ENCODE measurements at places on chromosomes 6 and 20.

DNA sequence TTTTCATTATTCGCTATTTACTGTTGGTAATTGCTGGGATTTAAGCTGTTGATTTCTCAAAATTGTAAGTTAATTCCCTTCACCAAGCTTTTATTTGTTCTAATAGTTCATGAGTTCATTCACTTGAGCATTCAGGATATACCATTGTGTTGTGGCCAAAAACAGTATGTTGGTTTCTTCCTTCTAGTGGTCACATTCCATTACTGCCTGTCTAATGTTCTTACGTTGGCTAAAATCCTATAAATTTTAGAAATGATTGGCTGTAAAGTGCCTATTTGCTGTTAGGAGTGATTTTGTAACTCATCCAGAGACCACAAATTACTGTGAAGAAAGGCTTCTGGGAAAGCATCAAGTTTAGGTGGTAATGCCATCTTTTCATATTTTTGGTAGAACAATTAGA lies 76.3 kb downstream of the FARS2 start:
- DNase-seq, result no peak

DNA sequence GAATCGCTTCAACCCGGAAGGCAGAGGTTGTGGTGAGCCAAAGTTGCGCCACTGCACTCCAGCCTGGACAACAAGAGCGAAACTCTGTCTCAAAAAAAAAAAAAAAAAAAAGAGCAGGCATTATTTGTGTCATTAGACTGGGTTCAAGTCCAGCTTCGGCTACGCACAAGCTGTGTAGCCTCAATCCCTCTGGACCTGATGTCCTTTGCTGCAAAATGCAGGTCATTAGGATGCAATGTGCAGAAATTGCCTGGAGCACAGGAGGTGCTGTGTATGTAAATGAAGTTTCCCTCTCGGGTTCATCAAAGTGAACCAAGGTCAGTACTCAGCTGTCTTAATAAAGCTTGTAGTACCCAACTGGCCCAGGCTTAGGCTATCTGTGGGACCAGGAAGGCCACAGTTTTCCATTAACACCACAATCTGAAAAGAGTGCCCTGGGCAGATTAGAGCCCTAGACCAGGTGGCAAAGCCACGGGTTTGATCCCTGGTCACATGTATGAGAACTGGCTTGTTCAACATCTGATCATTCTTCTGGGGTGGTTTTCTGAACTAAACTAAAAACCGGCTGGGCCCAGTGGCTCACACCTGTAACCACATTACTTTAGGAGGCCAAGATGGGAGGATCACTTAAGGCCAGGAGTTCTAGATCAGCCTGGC lies 155.3 kb downstream of the ZMYND8 start:
- DNase-seq, result no peak

DNA sequence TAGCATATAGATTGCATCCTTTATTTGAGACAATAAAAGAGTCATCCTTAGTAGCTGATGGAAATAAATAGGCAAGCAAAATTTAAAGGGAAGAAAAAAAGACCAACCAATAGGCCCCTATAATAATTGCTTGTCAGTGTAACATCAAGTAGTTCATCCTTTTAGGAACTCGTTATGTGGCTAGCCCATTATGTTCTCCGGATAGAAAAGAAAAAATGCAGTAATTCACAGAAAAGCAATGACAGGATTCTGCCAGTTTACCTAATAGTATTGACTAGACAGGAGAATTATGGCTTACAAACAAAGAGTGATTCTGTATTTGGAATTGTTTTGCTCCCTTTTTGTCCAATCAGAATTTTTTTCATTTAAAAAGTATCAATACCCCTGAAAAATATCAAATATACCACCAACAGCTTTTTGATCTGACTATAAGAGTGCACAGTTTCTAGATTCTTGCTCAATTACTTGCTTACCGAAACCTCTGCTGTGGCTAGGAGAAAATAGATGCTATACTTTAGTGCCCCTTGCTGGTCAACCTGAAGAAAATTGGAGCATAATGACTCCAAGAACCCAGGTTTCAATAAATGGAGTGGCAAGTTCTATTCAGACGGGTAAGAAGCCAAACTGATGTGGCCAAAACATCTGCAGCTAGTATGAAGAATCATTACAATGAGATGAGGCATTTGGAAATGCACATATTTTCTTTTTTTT lies 91.5 kb upstream of the SASH1 start:
- peak; percentile 55 for DNase-seq

DNA sequence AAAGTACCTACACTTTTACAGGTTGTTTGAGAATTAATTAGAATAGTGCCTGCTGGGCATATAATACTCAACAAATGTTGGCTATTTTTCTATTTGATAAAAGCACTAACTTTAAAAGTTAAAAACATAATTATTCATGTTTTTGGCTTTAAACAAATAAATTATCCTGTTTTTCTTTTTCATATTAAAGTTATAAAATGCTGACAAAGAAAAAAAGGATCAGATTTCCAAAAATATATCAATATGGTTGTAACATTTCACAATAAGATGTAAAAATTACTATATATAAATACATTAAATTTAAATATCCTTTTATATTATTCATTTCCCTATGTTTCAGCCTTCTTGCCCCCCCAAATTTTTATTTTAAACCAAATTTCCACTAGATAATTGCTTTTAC lies 312.0 kb downstream of the RNGTT start:
- no peak for DNase-seq

DNA sequence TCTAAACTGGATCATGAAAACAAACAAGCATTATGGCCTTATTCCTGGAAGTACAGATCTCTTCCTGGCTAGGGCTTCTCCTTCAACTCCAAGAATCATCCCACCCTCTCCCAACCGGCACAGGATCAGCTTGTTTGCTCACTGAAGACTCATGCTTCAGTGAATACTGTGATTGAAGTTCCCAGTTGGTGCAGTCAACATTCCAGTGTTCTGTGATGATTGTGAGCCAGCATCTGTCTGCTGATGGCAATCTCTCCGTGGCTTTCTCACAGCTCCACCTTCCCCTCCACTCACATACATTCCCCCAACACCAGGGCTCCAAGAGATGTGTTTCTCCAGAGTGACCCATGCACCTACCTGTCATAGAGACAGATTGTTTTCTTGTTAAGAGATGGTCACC lies 421.3 kb upstream of the BTBD3 start:
- DNase-seq, result no peak

GRCh38 chr20:39876976-39877635 lies 811.9 kb downstream of the MAFB start:
- no peak for DNase-seq

- no peak for DNase-seq
These were observed 1.7 kb upstream of the WFDC2 start for GRCh38 chr20:45467861-45468260.

GRCh38 chr6:92433911-92434310 lies 985.4 kb downstream of the EPHA7 start:
- DNase-seq, result no peak

GRCh38 chr6:71035871-71036270 lies 79.0 kb upstream of the B3GAT2 start:
- DNase-seq, result no peak

DNA sequence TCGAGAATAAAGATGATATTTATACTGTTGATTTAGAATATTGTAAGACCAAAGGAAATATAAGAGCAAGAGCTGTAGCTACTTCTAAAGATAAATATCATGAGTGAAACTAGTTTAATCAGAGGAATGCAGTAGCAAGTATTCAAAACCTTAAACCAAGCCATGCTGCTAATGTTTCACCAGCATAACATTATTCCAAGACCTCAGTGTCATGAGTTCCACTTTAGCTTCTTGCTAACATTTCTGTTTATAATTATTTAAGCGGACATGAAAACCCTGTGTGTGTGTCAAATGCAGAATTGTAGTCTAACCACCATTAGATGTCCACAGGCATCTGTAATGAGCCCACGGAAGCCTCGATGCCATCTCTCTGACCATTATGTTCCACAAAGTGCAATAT lies 752.6 kb upstream of the MARCKS start:
- DNase-seq, result no peak

- DNase-seq, result no peak
These were observed 198.0 kb downstream of the BACH2 start for GRCh38 chr6:90098627-90099026.

GRCh38 chr6:157400676-157401075 lies 19.7 kb downstream of the ZDHHC14 start:
- DNase-seq, result no peak

DNA sequence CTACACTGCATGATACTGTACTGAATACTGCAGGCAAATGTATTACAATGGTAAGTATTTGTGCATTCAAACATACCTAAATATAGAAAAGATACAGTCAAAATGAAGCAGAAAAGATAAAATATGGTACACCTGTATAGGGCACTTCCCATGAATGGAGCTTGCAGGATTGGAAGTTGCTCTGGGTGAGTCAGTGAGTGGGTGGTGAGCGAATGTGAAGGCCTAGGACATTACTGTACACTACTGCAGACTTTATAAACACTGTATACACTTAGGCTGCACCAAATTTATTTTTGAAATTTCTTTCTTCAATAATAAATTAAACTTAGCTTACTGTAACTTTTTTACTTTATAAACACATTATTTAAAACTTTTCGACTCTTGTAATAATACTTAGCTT lies 213.1 kb downstream of the ATXN1 start:
- no peak for DNase-seq

GRCh38 chr20:38067717-38068365 lies 34.3 kb downstream of the RPRD1B start:
- no peak for DNase-seq

- no peak for DNase-seq
These were observed 81.4 kb downstream of the SLC22A3 start for GRCh38 chr6:160429620-160429895.

DNA sequence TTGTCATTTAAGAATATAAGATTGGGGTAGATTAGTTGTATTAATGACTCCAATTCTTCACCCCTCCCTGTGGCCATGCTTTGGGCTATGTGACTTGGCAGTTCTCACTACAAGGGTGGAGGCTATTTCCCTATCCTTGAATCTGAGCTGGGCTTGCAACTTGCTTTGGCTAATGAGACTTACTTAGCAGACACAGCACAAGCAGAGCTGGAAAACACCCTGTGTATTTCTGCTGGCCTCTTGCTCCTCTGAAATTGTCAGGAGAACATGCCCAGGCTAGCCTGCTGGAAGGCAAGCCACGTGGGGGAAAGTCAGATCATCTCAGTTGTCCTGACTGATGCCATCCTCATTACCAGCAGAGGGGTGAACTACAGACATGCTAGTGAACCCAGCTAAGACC lies 126.5 kb upstream of the HDGFL1 start:
- peak; percentile 5 for DNase-seq

DNA sequence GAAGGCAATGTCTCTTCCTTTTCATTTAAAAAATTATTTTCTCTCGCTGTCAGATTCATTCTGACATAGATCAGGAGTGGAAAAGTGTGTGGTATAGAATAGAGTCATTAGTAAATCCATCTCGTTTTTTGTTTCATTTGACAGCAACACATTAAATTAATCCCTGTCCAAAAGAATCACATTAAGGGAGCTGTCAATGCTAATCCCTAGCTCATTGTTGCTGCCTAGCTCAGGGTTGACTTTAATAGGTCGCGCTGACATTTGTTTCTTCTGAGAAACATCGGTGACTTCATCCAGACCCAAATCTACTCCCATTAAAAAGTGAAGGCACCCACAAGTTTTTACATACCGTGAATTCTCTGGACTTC lies 25.4 kb upstream of the MAP3K7 start:
- DNase-seq, result no peak

GRCh38 chr6:77021232-77021631 lies 442.1 kb downstream of the HTR1B start:
- DNase-seq, result no peak

- no peak for DNase-seq
These were observed 87.3 kb downstream of the TOX2 start for GRCh38 chr20:44001667-44002596.

DNA sequence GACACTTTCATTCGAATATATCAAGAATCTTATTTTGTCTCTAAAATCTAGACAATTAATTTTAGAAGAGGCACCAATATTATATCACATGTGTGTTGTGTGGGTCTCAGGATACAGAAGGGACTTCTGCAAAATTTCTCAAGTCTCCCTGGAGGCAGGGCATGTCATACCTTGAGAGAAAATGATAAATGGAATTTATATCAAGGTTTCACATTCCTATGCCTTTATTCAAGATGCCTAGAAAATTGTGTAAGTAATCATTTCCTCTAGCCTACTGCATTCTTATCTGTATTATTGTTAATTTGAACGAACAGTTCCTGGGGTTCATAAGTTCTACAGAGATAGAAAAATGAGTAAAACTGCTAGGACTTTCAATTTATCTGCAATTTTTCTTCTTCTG lies 1247.9 kb downstream of the GRIK2 start:
- no peak for DNase-seq

GRCh38 chr20:667351-668034 lies 8.1 kb downstream of the SCRT2 start:
- DNase-seq, result no peak

DNA sequence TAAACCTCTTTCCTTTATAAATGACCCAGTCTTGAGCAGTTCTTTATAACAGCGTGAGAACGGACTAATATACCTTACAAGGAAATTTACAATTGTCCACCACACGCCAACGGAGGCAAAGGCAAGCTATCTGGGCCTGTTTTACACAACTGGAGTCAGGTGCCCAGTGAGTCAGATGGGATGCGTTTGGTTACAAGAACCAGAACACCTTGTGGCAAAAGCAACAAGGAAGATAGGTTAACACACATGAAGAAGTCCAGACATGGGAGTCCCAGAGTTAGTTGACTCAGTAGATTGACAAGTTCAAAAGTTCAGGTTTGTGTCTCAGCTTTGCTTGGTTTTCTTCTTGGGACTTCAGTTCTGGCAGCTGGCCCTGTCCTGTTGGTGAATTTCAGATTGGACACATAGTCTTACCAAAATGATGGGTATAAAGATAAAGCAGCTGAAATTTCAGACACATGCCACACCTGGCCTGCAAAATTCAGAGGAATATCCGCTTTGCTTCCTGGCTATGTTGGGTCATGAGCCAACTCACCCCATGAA lies 97.9 kb downstream of the PXDC1 start:
- DNase-seq, result no peak

DNA sequence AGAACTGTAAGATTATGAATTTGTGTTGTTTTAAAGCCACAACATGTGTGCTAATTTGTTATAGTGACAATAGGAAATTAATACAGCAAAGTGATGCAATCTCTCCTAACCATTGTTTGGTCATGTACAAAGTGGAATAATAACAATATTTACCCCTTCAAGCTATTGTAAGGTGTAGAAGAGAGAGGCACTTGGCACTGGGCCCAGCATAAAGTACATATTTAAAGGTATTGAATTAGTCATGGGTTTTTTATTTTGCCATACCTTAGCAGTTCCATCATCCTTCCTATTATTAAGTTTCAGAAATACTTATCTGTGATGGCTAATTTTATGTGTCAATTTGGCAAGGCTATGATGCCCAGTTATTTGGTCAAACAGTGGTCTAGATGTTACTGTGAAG lies 322.4 kb upstream of the TSHZ2 start:
- no peak for DNase-seq

GRCh38 chr6:16722630-16723029 lies 38.6 kb downstream of the ATXN1 start:
- DNase-seq, result no peak

GRCh38 chr6:21824431-21825177 lies 231.1 kb downstream of the SOX4 start:
- DNase-seq, result no peak

GRCh38 chr6:84779380-84779779 lies 15.0 kb upstream of the TBX18 start:
- no peak for DNase-seq

All from fibroblast of the conjunctiva (primary cell).